ENCODE measurements at places on chromosomes 7 and 10. TPM values are rescaled to one million over a fixed set of nuclear protein-coding genes. Genes with fewer than 3 reads are reported as not detected.

DNA sequence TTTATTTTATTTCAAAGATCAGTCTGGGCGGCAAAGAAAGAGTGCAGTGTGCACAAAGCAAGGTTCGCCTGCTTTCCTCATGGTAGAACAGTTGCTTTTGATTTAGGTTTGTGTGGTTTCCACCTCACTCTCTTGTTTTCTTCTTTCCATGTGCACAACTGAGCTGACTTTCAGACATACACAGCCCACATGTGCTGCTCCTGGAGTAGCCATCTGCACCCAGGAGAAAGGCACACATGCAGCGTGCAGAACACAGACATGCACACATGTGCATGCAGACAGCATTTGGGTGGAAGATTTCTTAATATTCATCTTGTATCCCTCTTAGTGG is 302.1 kb downstream of the FZD1 start:
- peak; percentile 45 for DNase-seq

- peak; percentile 52 for DNase-seq
Observed at GRCh38 chr7:143345428-143345900, 17.0 kb downstream of the FAM131B start.

- DNase-seq: peak; percentile 48
Observed at GRCh38 chr10:128268015-128268722, 141.9 kb upstream of the MKI67 start.

GRCh38 chr7:30285536-30286284 is 1.3 kb downstream of the ZNRF2 start:
- peak; percentile 70 for DNase-seq

DNA sequence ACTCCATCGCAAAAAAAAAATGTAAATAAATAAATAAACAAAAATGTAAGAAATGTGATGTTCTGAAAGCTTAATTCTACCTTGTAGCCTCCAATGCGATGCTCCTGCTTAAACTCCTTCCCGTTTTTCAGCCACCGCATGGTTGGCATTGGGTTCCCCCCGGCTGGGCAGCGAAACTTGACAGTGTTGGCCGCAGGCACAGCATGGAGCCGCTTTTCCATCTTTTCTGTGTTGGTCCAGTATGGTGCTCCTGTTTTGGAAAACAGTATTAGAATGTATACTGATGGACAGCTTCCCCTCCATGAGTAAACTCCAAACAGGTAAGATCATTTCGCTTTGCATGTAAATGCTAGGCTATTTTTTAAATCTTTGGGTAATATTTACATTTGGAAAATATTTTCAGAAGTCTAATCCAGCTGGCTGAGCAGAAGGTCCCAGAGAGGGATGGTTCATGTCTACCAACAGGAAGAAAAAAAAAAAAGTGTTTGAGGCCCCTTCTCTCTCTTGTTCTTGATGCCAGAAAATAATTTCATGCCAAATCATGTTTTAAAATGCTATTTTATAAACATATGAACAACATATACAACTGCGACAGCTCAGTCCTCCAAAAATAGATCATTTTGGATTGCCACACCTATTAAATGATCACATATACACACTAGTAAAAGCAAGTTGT is 46.9 kb downstream of the FGFR2 start:
- DNase-seq: no peak

DNA sequence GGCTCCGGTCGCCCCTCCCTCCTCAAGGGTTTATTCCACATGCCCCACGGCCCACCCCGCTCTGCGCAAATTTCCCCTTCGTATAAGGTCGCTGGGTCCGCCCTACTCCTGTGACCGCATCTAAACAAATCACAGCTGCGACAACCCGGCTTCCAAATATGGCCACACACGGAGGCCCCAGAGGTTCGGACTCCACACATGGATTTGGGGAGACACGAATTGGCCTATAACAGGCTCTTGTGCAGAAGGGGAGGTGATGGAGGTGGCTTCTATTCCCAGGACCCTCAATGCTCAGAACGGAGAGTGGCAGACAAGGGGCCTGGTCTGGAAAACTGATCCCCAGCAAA is 90.1 kb downstream of the FOXL3 start:
- no peak for DNase-seq

- no peak for DNase-seq
Observed at GRCh38 chr7:68800316-68800715, 798.0 kb upstream of the AUTS2 start.

DNA sequence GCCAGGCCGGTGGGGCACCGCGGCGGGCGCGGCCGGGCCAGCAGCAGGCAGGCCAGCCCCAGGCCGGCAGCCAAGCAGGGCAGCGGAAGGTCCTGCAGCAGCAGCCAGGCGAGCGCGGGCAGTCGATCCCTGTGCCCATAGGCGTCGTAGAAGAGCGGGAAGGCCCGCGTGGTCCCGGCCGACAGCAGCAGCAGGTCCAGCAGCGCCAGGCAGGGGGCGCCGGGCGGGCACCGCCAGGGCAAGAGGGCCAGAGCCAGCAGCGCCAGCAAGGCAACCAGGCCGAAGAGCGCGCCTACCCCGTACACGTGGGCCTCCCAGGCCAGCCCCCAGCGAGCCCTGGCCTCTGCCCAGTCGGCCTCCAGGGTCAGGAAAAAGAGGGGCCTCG is 8.4 kb upstream of the RBM28 start:
- DNase-seq: peak; percentile 55

DNA sequence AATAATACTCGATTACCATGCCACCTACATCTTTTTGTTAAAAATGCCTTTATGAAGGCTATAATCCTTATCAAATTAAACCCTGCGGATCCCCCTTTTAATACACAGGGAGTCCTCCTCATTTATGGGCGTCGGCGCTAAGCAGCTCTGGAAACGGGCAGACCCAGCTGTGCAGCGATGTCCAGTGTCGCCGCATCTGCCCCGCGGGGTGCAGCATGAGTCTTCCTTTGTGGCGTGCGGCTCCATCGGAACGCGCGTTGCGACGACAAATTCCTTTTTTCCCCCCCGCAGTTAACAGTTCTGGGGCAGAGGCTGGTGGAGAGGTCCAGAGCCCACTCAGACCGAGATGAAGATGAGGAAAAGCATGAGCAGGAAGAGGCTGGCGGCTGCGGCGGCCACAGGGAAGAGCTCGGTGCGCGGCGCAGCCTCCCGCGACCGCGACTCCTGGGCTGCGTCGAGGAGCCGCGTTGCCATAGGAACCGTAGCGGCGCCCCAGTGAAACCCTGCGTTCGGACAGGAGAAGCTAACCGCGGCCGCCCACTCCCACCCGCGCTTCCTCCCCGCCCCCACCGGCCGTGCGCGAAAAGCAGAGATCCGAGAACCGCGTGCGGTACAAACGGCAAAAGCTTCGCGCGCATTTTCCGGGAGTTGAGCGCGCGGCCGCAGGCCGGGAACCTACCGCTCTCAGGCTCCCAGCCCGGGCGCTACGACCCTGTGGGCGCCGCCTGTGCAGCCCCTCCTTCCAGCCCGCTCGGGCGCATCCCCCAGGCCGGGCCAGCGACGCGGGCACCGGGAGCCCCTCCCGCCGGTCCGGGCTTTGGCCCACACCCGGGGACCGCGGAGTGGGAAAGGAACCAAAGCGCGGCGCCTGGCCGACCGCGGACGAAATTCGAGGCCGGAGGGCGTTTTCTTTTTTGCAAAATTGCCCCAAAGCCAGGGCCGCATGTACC is 130.6 kb downstream of the SPAG6 start:
- peak; percentile 47 for DNase-seq

- DNase-seq: no peak
Observed at GRCh38 chr10:123083811-123084210, 52.0 kb upstream of the HMX3 start.

DNA sequence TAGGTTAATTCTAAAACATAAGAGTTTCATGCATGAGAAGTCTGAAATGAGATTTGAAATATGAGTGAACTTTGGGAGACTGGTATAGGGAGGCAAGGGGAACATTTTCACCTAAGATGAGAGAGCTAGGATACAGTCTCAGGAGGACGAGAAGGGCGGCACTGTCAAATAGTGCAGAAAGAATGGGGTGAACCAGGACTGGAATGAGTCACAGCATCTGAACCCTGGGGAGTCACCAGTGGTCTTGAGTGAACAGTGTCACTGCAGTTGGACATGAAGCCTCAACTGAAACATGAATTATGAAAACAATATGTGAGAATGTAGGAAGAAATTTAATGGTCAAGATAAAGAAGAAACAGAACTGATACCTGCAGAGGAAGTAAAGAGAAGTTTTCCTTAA is 33.8 kb downstream of the GNG11 start:
- DNase-seq: no peak

- no peak for DNase-seq
Observed at GRCh38 chr7:28163949-28164348, 16.6 kb downstream of the JAZF1 start.

DNA sequence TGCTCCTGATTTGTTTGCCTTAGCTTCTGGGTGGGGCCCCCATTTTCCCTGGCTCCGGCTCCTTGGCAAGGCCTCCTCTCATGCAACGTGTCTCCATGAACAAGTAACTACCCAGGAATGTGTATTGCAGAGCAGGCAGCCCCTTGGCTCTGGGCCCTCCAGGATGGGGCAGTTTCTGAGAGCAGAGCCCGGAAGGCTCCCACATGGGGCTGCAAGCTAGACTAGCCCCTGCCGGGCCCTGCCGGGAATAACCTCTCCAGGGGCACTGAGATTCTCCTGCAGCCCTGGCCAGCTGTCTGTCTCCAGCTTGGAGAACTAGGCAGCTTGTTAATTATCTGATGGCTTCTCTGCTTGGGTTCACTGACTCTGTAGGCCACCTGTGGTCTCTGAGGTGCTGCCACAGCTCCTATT is 184.0 kb upstream of the INHBA start:
- DNase-seq: peak; percentile 98

GRCh38 chr10:79376078-79376628 is 28.9 kb downstream of the PPIF start:
- no peak for DNase-seq

GRCh38 chr10:21530641-21531040 is 3.4 kb upstream of the MLLT10 start:
- no peak for DNase-seq

DNA sequence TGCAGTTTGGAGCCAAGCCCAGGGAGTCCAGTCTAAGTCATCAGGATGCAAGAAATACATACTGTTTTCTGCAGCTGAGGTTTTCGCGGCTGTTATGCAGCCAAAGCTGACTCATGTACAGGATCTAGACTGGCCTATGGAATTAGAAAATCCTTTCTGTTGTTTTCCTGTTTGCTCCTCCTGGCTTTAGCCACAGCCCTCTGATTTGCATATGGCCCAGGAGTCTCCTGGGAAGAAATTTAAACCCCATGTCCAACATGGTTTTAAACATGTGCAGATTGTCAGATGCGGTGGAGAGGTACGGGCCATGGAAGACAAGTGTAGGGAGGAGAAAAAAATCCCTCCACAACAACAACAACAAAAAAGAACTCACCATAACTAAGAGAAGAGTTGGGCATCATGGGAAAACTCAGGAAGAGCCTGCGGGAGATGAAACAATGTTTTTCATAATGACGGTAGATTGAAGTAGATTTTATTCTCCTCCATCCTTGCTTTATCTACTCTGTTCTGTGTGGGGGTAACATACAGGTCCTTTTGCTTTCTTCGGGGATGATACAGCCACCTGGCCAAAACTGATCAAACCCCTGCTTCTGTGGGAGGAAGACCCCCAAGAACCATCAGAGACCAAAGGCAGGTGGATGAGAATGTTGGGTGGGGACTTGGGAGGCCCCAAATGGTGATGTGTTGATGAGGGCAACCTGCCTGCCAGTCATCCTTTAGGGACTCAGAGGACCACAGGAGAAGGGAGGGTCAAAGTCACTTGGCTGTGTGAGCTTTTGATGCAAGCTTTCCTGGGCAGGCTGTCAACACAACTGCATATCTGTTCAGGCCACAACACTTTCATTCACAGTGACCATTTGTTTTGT is 29.8 kb upstream of the GNA12 start:
- DNase-seq: peak; percentile 92

- no peak for DNase-seq
Observed at GRCh38 chr10:84987039-84987438, 658.6 kb downstream of the CCSER2 start.

DNA sequence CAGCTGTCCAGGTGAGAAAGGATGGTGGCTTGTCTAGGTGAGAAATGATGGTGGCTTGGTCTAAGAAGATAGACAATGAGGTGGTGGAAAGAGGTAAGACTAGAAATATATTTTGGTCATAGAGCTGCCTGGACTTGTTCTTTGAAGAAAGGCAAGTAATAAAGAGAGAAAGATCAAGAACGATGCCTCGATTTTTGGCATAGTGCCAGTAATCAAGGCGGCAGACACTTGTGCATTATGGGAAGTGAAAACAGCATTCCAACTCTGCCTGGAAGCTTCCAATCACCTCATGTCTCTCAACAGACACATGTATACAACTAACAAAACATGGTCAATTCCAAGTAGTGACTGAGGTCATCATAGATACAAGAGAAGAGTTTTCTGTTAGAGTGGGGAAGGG is 423.8 kb upstream of the NRP1 start:
- DNase-seq: no peak

DNA sequence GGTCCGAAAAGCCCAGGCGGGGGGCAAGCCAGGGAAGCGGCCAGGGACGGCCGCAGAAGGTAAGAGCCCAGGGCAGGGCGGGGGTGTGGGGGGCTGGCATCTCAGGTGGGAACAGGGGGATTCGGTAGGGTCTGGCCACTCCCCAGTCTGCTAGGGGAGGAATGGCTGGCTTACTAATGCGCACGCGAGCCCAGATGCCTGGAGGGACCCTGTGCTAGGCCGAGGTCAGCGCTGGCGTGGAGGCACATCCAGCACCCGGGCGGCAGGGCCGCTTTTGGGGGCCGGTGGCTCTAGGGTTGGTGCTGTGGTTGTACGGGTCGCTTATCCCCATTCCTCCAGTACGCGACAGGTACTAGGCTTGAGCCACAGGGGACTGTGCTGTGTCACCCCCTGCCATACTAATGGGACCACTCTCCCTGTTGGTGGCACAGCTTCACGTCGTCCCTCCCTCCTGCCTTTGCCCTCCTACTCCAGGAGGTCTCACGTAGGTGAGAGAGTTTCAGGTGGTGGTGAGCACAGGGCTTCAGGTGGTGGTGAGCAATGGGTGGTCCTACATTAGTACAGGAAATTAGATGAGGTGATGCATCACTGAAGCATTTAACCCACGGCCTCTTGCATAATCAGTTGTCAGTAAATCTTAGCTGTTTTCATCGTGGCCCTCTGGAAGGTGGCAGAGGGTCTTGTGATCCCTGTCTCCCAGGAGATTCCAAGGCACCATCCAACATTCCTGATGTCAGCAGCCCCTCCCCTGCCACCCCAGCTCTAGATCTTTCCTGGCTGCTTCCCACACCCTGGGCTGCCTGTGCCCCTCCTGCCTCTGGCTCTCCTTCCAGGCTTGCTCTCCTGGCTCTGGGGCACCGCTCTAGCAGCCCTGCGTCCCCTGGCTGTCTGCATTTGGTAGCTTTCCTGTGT is 971 bp downstream of the AEBP1 start:
- DNase-seq: peak; percentile 80

CFAP46 gene
- 0.20 TPM for polyA plus RNA-seq

ANK3 gene
- 0.75 TPM for polyA plus RNA-seq

DNAH11 gene
- 1.3 TPM for polyA plus RNA-seq

FAM25G gene
- polyA plus RNA-seq: 1.4 TPM

CLRN3 gene
- not detected for polyA plus RNA-seq

EBLN1 gene
- not detected for polyA plus RNA-seq

DNAJC12 gene
- polyA plus RNA-seq: 1.4 TPM

ANKRD22 gene
- not detected for polyA plus RNA-seq

PDZD7 gene
- 1.1 TPM for polyA plus RNA-seq

FZD8 gene
- polyA plus RNA-seq: 0.39 TPM

RBM33 gene
- 33.2 TPM for polyA plus RNA-seq

LRMDA gene
- 2.6 TPM for polyA plus RNA-seq

PRKCQ gene
- not detected for polyA plus RNA-seq

HSPA12A gene
- 5.6 TPM for polyA plus RNA-seq

SUN3 gene
- not detected for polyA plus RNA-seq

PHYHIPL gene
- not detected for polyA plus RNA-seq

Data from GM23248 (cell line).